ENCODE measurements at places on chromosomes 2 and 18.

GRCh38 chr2:159042115-159042850 is 73.8 kb downstream of the TANC1 start:
- ATAC-seq = no peak

- no peak for ATAC-seq
Observed at GRCh38 chr2:149360106-149360505, 29.7 kb downstream of the LYPD6 start.

DNA sequence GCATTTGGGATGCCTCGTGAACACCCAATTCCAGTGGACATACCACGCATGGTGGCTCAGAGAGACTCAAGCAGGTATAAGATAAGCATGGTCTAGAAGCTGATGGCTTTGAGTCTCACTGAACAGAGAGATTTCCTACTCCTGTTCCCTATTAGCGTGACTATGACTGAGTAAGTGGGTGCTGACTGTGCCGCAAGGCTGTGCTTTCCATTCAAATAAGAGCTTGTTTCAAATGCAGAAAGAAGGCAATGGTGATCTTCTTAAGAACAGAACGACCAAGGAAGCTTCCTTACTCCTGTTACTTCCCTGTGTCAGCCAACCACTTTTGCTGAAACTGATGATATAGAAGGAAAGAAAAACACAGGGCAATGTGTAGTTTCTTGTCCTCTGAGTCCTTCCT is 63.5 kb upstream of the IGFBP2 start:
- peak; percentile 31 for ATAC-seq

DNA sequence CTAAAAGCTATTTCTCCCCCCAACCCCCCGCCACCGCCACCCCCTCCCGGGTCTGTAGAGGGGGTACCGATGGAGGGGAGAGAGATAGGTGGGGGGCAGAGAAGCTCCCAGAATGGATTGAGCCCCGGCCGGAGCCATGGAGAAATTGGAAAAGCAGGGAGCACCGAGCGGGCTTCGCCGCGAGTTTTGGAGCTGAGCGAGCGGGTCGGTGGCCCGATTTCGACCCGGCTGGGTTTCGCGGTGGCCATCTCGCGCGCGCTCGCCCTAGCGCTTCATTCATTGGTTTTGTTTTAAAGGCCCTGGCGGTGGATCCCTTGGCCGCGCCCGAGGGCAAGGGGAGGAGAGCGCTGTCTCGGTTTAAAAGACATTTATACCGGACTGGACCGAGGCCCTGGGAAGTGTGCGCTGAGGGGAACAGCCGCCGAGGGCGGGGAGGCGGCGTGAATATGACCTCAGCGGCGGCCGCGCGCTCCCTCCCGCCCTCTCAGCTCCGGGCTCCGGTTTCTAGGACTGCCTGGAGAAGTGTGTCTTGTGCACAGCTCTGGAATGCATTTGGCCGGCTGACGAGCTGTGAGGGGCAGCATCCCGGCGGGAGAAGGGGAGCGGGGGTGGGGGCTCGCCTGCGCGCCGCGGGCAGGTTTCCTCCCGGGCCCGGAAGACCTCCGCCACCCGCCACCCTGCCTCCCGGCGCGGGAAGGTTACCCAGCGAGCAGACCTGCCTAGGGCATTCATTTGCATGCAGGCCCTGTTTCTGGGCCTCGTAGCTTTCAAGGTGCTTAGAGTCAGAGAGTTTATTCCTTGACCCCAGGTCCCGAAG is 1.7 kb upstream of the SMAD7 start:
- ATAC-seq = peak; percentile 61

DNA sequence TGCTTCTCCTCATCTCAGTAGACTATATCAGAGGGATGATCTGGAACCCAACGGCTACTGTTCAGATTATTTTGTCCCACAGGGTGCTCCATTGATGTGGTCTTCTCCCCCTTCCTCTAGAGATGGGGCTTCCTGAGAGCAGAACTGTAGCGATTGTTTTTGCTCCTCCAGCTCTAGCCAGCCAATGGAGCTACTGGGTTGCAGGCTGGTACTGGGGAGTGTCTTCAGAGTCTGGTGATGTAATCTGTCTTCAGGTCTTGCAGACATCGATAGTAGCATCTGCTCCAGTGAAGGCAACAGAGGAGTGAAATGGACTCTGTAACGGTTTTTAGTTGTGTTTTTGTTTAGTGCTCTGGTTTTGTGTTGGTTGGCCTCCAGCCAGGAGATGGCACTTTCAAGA is 621.9 kb downstream of the RNF144A start:
- no peak for ATAC-seq

DNA sequence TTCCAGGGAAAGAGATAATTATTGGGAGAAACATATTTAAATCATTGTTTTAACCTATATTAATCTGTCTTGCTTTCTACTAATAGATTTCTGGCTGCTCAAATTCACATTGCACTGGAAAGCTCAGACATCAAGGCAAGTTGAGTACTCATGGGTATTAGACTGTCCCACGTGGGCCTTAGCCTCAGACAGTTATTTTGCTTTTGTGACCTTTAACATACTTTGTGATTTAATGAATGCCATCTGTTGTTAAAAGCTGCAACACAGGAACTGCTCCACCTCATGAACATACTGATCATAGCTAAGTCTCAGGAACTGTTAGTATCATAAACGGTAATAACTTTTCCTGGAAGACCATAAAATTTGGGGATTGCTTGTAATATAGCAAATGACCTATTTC is 2.7 kb upstream of the LCT start:
- no peak for ATAC-seq

DNA sequence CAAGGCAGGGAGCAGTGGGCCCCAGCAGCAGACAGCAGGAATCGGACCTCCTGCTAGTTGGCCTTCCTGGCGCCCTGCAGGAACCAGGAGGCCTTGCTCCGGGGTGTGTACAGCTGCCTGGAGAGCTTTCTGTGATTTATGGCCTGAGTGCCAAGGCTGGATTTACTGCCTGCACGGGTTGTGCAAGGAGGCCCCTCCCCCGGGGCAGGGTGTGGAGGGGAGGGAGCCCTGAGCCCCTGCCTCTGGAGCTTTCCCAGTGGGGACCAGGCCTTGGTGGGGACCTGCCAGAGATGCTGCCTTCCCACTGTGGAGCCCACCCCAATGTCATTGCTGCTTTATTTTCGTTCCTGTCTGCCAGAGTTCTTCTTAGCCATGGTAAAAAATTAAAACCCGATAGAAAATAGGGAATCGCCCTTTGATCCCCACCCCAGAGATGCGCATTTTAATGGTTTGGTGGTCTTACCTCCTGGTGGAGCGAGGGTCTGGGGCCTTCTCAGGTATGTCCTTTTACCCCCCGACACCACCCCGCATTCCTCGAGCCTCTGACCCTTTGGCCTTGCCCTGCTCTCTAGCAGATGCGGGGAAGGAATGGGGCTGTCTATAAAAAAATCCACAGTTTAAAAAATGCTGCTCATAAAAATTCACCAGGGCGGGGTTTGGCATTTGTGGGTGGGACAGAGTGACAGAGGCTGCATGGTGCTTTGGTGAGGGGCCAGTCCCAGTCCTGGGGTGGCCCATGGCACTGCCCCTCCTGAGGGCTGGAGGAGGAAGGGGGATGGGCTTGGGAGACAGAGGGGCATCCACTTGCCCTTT is 6.9 kb upstream of the RALB start:
- ATAC-seq = peak; percentile 24

DNA sequence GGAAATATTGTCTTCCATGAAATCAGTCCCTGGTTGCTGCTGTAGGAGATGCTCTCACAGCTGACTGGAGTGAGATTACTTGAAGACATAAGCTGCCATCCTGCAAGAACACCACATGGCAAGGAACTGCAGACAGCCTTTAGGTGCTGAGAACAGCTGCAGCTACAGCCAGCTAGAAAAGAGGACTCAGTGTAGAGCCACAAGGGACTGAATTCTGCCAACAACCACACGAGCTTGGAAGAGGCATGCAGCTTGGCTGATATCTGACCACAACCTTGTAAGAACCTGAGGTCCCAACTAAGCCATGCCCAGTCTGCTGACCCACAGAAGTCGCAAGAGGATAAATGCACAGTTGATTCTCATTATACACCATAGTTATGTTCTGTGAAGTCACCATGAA is 181.8 kb upstream of the ARL4C start:
- no peak for ATAC-seq

DNA sequence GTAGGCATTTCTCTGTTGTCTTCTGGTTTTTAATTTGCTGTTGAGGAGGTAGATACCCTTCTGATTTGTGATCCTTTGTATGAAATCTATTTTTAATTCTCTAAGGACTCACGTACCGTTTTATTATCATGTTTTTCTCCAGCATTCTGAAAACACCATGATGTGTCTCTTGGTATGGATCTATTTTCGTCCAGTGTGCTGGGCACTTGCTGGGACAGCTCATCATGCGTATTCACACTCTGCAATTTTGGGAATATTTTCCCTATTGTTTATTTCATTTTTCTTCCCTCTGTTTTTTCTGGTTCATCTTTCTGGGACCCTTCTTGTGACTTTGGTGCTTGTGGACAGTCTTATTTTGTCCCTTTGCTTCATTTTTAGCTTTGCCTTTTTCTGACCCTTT is 21.9 kb downstream of the RPIA start:
- ATAC-seq = no peak

- no peak for ATAC-seq
Observed at GRCh38 chr18:38028946-38029345, 463.3 kb upstream of the CELF4 start.

- ATAC-seq = no peak
Observed at GRCh38 chr2:127588241-127588640, 52.8 kb downstream of the MYO7B start.

DNA sequence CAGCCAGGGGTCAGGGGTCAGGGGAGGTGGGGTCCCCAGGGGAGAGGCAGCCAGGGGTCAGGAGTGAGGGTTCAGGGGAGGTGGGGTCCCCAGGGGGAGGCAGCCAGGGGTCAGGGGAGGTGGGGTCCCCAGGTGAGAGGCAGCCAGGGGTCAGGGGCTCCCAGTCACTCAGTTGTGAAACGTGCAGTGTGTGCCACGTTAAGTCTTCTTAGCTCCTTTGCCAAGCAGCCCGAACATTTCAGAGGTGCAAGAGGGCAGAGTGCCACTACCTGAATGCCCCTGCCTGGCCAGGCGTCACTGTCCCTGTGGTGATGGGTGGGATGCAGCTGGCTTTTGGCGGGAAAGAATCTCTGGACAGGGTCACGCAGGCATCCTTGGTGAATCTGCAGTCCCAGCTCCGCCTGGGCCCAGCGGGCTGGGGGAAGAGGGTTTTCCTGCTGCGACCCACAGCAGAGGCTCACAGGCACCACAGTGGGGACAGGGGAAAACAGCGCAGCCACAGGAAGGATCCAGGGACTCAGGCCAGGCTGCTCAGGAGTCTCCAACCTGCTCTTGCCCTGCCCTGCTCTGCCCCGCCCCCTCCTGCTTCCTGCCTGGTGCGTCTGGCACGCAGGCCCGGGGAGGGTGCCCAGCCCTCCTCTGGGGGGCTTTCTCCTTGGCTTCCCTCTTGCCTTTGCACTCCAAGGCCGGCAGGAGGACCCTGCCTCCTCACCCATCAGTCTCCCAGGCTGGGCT is 188.3 kb downstream of the TWIST2 start:
- no peak for ATAC-seq

DNA sequence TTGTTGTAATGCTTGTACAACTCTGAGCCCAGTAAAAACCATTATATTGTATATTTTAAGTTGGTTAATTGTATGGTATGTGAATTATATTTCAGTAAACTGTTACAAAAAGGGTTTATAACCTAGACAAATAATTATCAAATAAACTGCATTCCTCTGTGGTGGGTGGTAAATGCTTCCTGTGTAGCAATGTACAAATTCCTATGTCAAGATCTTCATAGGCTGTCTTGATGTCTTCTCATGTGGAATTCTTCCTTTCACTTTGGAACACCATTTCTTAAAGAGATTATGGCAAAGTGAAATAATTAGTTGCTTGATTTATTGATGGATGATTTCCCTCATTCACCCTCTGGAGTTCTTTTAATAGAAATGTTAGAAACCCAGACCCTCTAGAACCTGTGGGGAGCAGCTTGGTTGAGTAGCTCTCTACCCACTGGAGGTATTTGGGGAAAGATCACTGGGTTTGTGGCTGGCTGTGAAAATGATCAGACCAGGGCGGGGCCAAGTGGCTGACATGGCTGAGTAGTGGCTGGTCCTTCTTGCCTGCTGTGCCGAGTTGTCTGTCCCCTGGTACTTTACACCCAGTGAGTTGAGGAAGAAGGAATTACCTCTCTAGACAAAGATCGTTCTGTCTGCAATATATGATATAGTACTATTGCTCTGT is 22.4 kb upstream of the MGAT5 start:
- no peak for ATAC-seq

- ATAC-seq = no peak
Observed at GRCh38 chr2:183179156-183179555, 54.9 kb downstream of the NUP35 start.

GRCh38 chr18:78557371-78557770 is 422.2 kb upstream of the SALL3 start:
- no peak for ATAC-seq

DNA sequence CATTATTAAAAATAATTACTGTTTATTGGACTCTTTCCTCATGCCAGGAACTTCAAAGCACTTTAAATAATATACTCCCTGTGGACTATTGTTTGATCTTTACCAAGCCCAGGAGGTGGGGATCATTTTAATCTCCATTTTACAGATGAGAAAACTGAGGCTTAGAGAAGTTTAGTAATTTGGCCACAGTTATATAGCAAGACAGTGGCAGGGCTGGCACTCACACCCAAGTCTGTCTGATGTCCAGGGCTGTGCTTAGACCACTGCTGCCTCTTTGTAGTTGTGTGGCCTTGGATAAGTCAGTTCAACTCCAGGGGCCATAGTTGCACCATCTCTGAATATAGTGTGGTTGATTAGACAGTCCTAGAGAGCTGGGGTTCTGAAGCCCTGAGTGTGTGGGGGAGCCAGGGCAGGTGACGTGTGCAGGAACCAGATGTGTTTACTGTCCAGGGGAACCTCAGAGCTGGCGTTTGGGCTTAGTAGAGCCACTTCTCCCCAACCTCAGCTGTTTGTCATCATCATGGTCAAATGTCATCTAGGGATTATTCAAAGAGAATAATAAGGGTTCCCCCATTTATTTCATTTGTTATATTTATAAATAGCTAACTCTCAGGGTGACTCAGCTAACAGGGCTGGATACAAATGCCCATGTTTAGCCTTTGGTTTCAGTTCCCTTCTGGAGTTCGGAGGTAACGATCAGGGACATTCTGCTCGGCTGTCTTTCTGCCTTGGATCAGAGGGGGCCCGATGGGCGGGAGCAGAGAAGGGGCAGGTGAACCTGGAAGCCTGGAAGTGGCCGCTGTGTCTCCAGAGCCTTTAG is 68.0 kb downstream of the BOLA3 start:
- ATAC-seq = peak; percentile 90

DNA sequence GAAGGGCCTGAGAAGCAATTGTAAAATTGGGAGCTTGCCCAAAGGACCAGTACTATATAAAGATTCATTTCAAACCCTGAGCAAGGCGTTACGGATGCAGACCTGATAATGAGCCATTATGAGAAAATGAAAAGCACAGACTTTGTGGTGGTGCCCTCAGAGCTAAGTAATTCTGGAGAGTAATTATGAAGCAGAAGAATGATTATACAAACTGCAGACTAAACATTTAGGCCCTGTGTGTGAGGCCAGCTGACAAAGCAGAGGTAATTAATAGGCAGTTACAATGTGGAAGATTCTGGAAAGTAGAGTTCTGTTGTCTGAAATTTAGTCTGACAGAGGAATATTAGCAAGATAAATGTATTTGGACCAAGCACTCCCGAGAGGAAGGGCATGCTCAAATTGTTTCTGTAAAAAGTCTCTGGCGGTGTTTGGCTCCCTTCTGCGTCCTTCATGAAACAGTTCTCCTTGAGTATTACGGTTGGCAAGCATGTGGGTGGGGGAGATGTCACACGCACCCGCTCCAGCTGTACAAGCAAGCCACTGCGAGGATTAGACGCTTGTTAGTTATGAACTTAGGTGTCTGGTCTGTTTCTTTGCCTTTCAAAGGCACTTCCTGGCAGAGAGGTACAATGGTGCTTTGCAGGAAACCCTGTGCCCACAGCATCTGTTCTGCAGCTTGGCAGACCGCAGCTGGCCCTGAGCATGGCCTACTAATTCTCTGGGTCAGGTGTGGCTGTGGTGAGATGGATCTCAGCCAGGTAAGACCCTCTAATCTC is 45.5 kb downstream of the CDC42EP3 start:
- ATAC-seq = peak; percentile 87
